ENCODE measurements at places on chromosomes 1 and 21.

GRCh38 chr1:162168261-162168660, 98.8 kb downstream of the NOS1AP start:
- DNase-seq: no peak

DNA sequence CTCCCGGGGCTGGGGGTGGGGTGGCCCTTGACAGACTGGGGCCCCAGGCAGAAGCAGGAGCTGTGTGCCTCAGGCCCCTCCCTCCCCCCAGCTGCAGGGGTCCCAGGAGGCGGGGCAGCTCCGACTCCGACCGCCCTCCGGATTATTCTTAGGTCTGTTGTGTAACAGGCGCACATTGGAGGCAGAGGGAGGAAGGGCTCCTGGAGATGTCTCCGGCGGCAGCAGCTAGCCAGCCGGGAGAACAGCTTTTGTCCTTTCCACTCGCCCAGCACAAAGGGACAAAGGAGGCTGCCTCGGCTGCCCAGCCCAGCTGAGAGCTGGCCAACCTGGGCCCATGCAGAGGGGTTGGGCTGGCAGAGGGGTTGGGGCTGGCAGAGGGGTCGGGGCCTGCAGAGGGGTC, 29.7 kb upstream of the PLCH2 start:
- no peak for DNase-seq

- DNase-seq: no peak
Observed at GRCh38 chr1:75745276-75745675, 20.8 kb downstream of the ACADM start.

DNA sequence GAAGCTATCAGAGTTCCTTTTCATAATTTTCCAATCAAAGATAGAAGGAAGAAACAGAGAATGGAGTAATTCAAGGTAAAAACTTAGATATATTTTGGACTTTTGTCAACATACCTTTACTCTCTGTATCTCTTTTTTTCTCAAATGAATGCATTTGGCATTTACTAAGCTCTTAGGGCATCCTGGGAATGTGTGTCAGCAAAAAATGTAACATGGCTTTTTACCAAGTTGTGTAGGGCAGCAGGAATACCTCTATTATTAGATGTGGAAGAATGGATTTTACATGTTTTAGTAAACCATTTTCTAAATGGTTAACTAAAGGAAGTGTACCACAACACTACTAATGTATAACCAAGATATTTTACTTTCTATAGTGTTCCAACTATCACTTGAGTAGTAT, 4.2 kb upstream of the COL11A1 start:
- no peak for DNase-seq

GRCh38 chr1:56056438-56057287, 522.7 kb downstream of the PLPP3 start:
- DNase-seq: no peak

- DNase-seq: no peak
Observed at GRCh38 chr1:179775009-179775408, 31.9 kb downstream of the FAM163A start.

DNA sequence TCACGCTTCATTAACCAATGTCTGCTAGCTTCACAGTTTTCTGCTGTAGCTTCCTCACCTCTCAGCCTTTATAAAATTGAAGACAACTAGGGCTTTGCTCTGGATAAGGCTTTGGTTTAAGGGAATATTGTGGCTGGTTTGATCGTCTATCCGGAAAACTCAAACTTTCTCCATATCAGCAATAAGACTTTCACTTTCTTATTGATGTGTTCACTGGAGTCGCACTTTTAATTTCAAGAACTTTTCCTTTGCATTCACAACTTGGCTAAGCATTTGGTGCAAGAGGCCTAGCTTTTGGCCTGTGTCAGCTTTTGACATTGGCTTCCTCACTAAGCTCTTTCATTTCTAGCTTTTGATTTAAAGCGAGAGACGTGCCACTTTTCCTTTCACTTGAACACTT, 12.9 kb downstream of the COA6 start:
- DNase-seq: no peak

DNA sequence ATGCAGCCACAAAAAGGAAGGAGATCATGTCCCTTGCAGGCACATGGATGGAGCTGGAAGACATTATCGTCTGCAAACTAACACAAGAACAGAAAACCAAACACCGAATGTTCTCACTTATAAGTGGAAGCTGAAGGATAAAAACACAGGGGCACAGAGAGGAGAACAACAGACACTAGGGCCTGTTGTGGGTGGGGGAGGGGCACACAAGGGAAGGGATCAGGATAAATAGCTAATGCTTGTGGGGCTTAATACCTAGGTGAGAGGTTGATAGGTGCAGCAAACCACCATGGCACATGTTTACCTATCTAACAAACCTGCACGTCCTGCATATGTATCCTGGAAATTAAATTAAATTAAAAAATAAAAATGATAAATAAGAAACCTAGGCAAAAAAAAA, 969.9 kb downstream of the TTLL7 start:
- no peak for DNase-seq

- DNase-seq: no peak
Observed at GRCh38 chr1:41591891-41592290, 107.4 kb upstream of the EDN2 start.

- no peak for DNase-seq
Observed at GRCh38 chr1:118132000-118132399, 53.0 kb downstream of the SPAG17 start.

DNA sequence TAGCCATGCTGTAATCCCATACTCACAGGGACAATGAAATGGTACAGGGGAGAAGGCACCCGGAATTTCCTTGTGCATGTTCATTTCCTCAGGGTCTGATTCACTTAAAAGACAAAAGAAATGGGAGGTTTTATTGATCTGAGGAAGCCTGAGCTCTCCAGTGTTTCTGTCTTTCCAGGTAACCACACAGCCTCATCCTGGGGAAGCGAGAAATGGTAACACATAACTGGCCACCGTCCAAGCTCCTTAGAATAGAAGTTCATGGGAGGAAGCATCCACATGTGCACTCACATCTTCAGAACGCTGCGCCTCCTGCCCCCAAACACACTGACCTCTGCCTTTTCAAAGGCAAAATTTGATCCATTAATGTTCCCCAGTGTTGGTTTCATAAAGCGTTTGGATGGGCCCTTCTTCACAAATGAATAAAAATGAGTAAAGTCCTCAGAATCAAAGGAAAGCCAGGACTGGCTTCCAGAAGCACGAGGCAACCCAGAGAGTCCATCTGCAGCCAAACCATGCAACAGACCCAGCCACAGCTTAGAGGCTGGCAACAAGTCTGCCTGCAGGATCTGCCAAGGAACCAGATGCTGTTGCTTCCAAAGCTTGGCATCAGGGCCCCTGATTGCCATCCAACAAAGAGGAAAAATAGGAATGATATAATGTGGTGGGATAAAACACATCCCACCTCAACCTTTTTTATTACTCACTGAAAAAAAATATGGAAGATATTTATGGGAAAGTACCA, 120.3 kb downstream of the ZBTB18 start:
- no peak for DNase-seq

DNA sequence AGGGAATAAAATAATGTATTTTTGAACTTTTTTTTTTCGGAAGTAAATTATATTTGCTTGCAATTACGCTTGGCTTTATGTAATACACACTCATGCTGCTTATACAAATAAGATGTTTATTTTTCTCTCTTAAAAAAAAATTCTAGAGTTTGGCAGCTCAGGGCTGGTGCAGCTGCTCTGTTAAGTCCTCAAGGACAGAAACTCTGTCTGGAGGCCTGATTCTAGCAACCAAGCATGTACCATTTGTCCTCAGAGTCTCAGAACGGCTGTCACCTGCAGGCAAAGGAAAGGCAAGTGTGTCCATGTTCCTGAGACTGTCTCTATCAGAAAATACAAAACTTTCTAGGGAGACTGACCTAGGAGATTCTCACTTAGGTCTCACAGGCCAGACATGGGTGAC, 23.2 kb upstream of the CLDN17 start:
- no peak for DNase-seq

GRCh38 chr1:64669098-64669675, 75.7 kb upstream of the RAVER2 start:
- DNase-seq: no peak

- no peak for DNase-seq
Observed at GRCh38 chr1:234324821-234325220, 48.4 kb upstream of the COA6 start.

GRCh38 chr21:27570306-27570868, 603.5 kb upstream of the ADAMTS5 start:
- no peak for DNase-seq

DNA sequence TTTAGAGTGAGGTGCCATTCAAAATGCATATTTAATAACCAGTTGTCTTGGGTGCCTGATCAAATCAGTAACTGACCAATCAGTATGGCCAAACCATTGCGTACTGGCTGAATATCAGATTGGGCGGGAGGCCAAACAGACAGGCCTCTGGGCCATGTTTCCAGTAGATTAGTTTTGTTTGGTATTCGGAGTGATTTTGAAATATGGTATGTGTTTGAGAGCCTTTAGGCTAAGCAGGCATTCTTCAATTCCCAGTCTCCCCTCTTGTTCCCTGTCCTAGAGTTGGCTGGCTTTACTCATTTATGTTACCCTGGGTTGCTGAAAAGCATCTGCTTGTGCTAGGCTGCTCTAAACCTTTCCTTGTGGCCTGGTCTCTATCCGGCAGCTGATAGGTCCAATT, 80.1 kb downstream of the BACH1 start:
- DNase-seq: no peak

DNA sequence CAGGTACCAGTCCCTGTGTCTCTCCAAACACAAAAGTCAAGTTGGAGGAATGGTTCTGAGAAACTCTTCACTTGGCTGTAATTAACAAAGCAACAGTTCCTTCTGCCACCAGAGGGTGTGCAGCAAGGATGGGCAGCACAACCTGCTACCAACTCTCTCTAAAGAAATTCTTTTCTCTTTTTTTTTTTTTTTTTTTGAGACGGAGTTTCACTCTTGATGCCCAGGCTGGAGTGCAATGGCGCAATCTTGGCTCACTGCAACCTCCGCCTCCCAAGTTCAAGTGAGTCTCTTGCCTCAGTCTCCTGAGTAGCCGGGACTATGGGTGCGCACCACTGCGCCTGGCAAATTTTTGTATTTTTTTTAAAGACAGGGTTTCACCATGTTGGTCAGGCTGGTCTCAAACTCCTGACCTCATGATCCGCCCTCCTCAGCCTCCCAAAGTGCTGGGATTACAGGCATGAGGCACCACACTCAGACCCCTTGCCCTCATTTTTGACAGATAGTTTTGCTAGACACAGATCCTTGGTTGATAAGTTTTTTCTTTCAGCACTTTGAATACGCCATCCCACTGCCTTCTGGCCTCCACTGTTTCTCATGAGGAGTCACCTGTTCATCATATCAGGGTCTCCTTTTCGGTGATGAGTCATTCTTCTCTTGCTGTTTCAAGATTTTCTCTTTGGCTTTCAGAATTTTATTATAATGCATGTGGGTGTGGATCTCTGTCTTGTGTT, 12.1 kb upstream of the DEGS1 start:
- DNase-seq: no peak

GRCh38 chr1:154958681-154959425, 2.7 kb downstream of the PYGO2 start:
- DNase-seq: no peak

GRCh38 chr1:46554597-46555381, 3.3 kb upstream of the KNCN start:
- no peak for DNase-seq

- no peak for DNase-seq
Observed at GRCh38 chr1:178267646-178268094, 173.8 kb downstream of the RASAL2 start.

DNA sequence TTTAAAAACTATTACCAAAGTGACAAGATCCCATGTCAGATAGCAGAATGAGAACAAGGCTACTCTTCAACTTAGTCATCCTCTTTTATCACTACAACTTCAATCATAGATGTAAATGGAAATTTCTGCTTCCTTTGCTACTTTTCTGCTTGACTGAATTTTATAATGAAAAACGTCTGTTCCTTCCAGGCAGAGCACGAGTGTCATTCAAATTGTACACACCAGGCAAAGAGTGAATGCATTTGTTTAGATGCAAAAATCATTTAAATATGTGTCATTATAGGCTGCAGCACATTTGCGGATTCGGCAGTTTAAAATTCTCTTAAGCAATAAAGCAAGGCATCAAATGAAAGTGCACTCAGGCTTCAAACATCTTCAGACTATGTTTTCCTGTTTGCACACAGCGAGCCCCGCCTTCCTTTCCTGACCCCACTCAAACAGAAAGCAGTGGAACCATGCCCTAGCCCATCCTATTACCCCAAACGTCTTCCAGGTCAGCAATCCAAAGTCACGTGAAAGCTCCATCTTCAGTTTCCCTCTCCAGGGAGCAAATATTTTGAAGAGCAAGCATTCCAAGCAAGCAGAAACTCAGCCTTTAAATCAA, 99.6 kb downstream of the APP start:
- DNase-seq: peak; percentile 3

DNA sequence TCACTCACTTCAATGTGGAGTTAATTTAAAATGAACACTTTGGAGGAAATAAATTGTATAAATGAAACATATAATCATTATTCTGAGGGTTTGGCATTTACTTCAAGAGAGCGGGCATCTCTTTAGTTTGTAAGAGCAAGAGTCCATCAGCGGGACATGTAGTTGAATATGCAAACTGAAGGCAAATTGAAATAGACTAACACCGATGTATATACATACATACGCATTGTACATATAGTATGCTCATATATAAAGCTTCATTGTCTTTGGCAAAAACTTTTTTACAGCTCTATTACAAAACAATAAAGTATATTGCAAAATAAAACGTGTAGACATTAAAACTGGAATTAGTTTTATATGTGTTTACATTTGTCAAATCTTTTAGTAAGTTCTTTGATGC, 328.9 kb downstream of the LTN1 start:
- no peak for DNase-seq

- no peak for DNase-seq
Observed at GRCh38 chr1:238892612-238893011, 493.8 kb upstream of the CHRM3 start.

Data from stimulated activated CD8-positive, alpha-beta memory T cell treated with anti-CD3 and anti-CD28 coated beads, Interleukin-4, amount 100 ng/mL, for 1 hour (primary cell).